ENCODE measurements at places on chromosomes 6 and 20. TPM values are rescaled to one million over a fixed set of nuclear protein-coding genes. Genes with fewer than 3 reads are reported as not detected.

DNA sequence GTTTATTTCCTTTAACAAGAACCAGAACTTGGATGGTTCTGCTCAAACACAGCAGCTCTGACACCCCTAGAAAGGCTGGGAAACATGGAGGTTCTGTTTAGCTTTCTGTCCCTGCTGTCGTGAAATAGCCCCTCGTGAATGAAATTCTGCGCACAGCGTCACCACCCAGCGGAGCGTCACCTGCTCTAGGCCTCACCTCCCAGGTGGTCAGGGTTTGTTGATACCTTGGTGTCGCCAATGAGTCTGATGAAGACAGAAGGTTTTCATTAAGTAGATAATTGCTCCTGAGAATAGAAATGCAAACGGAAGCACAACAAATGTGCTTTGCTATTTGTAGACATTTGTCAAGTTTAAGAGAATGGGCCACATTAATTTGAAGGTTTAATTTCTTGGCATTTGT, 135.1 kb downstream of the EDN3 start:
- no peak for DNase-seq

GRCh38 chr20:50982363-50982762, 23.7 kb downstream of the MOCS3 start:
- DNase-seq: peak; percentile 75

DNA sequence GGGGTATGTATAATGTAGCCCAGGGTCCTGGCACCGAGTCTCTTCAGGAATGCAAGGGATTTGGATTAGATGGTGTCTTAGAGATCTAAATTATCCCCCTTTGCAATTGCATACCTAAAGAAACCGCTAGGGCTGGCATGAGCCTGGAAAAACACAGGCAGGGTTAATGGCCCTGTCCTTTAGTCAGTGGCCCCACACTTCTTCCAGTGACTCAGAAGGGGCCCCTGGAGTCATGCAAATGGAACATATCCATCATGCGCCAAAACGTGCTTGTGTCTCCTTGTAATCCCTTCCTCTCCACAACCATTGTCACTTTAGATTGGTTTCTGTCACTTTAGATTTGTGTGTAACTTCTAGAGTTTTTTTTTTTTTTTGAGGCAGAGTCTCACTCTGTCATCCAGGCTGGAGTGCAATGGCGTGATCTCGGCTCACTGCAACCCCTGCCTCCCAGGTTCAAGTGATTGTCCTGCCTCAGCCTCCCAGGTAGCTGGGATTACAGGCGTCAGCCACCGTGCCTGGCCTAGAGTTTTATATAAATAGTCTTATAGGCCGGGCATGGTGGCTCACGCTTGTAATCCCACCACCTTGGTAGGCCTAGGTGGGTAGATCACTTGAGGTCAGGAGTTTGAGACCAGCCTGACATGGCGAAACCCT, 8.7 kb upstream of the MYBL2 start:
- no peak for DNase-seq

DNA sequence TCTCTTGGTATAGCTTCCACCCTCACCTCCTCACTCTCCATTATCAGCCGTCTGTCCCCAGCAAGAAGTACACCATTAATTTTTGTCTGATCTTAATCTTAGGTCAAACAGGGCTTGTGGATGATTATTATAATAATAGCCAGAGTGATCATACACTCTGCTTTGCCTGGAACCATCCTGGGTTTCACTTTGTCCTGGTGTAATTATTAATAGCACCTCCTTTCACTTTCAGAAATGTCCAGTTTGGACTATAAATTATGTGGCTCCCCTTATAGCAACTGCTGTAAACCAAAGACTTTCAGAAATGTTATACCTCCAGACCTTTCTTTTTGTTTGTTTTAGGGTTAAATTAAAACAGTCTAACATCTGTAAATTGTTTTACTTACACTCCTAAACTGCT, 951 bp upstream of the TRIM31 start:
- no peak for DNase-seq

The GATA5 gene
- total RNA-seq: not detected

DNA sequence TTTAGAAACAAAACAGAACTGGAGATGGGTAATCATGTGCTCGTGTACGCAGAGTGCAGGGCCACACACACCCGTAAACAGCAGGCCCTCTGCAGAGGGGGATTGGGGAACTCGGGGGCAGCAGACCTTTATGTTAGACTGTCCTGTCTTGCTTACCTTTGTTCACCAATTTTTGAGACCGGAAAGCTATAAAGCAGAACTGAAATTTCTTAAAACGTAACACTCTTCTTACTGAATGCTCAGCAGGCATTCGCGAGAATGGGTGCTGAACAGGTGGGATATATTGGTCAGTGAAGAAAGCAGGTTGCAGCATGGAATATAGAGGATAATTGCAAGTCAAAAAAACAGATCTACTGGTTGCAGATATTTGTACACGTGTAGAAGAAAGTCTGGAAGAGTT, 211.1 kb downstream of the BMP7 start:
- DNase-seq: no peak

DNA sequence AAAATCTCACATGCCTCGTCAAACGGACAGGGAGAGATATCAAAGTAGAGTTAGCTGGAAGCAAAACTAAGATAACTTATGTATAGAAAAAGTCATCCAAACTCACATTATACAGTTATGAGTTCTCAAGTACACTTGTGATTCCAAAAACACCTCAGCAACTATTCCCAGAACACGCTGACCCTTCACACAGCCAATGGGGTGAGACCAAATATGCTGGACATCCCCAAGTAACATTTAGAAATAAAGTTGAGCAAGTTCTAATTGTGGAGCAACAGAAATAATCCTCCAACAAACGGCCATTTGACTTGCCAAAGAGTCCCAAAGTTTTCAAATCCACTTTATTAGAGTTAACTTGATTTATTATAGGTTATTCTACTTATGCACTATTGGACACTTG, 52.4 kb downstream of the LY86 start:
- no peak for DNase-seq
